ENCODE measurements at places on chromosomes 5 and 9.

- no peak for DNase-seq
Measured at GRCh38 chr5:172463031-172463430, 8.7 kb upstream of the SH3PXD2B start.

DNA sequence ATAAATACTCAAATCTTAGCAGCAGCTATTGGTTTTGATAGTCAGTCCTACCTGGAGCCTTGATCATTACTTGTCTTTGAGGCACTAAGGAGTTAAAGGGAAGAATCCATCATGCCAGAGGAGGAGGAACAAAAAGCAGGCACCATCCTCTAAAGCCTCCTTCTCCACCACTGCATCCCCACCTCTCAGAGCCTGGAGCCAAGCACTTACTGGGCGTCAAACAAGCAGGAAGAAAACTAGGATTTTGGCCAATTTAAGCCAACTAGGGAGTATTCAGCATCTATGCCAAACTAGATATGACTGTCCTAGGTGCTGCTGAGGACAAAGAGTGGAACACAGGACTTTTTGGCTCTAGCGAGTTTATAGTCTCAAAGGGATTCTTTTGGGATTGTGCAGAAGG, 152.5 kb downstream of the PPP2R2B start:
- no peak for DNase-seq

- no peak for DNase-seq
Measured at GRCh38 chr5:53856506-53856905, 296.1 kb downstream of the NDUFS4 start.

GRCh38 chr5:150628936-150629485, 11.4 kb upstream of the SYNPO start:
- DNase-seq: no peak

- no peak for DNase-seq
Measured at GRCh38 chr9:4734150-4734549, 6.9 kb downstream of the AK3 start.

- DNase-seq: no peak
Measured at GRCh38 chr9:81819155-81819554, 109.1 kb upstream of the SPATA31D4 start.

GRCh38 chr9:110911659-110912418, 126.4 kb downstream of the LPAR1 start:
- no peak for DNase-seq

- DNase-seq: no peak
Measured at GRCh38 chr9:97958812-97959511, 21.0 kb upstream of the HEMGN start.

- DNase-seq: no peak
Measured at GRCh38 chr5:168317096-168317520, 25.7 kb downstream of the WWC1 start.

DNA sequence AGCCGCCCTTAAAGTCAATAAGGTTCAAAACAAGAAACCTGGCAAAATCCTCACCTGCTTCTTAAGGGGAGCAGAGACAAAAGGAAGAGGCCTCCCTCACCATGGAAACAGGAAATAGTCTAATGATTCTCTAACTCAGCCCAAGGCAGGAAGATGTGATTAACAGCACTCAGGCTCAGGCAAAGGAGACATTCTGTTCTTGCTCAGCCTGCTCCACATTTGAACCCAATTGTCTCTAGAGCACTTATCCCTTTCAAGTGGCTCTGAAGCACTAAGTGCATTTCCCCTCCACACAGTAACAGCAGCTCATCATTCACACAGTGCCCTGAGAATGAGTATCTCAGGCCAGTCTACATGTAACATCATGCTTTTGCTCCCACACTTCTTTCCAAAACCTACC, 72.3 kb downstream of the NIPSNAP3B start:
- no peak for DNase-seq

DNA sequence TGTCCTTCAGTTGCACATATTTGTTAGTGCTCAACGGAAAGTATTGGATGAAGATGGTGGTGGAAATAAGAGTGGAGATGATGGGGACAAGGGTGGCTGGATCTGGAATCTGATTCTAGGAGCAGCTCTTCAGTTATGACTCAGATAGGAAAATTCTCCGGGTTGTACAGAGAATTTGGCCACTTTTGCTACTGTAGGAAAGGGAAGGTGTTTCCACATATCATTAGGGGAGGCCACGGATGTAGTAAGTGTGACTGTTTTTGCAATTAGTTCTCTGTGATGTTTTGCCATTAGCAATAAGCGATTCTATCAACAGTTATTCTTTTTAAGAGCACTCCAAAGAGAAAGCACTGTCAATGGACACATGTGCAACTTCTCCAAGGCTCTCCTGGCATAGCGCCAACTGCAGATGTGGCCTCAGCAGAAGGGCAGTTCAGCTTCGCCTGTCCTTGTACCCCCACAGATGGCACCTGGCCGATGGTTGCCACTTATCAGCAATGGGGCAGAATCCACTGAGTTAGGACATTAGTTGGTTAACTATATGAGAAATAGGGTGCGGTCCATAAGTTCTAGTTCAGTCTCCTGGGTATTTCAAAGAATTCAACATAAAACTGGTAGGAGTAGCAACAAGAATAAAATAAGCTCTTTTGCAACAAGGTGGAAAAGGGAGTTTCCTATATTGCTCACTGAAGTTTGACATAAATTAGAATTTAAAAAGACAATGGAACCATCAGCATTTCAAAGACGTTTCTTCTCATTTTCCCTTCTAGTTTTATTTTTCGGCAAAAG, 96.3 kb downstream of the ARSB start:
- no peak for DNase-seq

GRCh38 chr5:36056422-36056821, 10.3 kb downstream of the UGT3A2 start:
- DNase-seq: no peak
